ENCODE measurements at places on chromosomes 4 and X.

DNA sequence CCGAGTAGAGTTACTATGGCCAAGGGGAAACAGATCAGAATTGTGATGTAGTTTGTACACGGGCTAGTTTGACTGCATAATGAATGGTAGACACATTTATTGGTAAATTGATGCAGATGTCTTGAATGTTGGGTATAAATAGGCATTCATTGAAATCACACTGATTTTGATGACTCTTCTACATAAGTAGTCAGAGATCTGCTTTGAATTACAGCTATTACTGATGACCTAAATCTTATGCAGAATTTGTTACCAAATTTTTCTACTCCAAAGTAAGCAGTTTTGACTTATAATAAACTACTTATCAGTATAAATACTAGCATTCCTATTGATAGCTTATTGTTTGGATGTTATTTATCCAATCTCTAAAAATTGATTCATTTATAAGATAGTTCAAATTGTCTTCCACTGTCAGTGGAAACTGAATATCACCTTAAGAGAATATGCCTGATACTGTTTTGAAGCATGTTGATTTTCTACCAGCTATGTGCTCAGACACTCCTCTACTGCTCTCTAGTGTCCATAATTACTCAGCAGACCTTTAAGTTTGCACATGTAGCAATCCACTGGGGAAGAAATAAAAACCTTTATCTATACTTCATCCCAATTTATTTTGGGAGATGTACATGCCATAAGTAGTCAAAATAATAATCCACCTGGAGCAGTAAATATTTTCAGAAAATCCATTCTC is 120.3 kb downstream of the RASL11B start:
- DNase-seq: no peak

GRCh38 chrX:44189116-44189515 is 154.4 kb downstream of the EFHC2 start:
- DNase-seq: no peak

- DNase-seq: no peak
Measured at GRCh38 chrX:1215123-1215823, 2.8 kb upstream of the CRLF2 start.

DNA sequence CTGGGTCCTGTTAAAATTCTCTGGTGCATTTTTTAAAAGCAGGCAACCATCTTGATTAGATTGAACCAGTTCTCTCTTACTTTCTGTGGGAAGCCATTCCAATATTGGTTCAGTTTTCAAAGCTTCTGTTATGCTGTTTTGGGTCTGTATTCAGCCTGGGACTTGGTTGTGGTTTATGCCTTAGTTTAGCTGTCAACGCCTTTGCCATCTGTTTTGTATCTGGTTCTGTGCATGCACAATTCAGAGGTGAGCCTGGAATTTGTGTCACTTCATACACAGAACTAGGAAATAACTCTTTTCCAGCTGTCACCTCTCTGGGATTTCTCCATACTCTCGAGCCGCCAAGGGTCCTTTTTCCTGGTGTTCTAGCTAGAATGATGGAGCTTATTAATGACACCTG is 46.2 kb downstream of the STAP1 start:
- DNase-seq: no peak

DNA sequence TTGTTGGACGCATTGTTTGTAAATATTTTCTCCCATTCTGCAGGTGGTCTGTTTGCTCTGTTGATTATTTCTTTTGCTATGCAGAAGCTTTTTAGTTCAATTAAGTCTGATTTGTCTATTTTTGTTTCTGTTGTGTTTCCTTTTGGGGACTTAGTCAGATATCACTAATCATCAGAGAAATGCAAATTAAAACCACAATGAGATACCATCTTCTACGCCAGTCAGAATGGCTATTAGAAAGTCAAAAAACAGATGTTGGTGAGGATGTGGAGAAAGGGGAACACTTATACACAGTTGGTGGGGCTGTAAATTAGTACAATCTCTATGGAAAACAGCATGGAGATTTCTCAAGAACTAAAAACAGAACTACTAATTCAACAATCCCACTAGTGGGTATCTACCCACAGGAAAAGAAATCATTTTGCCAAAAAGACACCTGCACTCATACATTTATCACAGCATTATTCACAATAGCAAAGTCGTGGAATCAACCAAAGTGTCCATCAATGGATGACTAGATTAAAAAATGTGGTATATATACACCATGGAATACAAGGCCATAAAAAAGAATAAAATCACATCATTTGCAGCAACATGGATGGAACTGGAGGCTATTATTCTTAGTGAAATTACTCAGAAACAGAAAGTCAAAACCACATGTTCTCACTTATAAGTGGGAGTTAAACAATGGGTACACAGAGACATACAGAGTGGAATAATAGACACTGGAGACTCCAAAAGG is 8.1 kb downstream of the COQ2 start:
- no peak for DNase-seq

DNA sequence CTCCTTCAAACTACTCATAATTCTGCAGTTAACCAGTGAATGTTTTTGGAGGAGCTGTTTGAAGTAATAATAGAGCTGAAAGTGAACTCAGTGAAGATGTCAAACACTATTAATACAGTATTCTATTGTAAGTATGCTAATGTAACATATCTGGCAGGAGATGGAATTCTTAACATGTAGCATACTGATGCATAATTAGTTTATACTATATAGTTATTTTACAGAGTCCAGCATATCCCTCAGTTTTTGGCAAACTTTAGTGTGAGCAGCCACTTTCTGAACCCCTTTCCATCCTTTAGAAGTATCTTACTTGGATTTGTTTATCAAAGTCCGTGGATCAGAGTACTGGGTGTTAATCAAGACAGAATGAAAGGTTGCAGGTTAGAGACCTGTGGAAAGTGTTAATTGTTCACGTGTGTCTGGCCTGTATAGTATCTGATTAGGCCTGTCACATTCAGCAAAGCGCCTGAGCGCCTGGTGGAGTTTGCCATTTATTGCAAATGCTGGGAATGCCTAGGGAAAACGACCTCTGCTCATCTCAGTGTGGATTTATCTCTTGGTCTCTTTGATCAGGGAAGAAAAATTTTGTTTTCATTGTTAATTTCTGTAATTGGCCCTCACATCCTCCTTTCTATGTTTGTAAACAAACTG is 251.7 kb upstream of the MAD2L1 start:
- no peak for DNase-seq

- DNase-seq: peak; percentile 27
Measured at GRCh38 chr4:54233277-54233696, 4.2 kb downstream of the PDGFRA start.

GRCh38 chrX:56783450-56783831 is 54.4 kb downstream of the NBDY start:
- peak; percentile 55 for DNase-seq

DNA sequence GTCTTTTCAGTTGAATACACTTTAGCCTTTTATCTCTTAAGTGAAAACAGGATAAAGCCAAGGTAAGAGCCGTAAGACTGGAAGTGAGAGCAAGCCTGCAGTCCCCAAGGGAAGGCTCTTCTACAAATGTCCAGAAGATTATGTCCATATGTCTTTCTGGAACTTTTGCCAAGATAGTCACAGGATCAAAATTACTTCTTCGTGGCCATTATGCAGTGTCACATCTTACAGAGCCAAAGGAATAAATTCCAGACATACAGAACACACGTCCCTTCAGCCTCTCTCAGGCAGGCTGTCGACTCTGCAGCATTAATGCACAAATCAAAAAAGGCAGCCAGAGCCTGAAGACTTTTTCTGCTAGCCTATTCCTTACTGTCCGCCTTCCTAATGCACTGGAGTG is 10.9 kb upstream of the GATB start:
- DNase-seq: no peak

DNA sequence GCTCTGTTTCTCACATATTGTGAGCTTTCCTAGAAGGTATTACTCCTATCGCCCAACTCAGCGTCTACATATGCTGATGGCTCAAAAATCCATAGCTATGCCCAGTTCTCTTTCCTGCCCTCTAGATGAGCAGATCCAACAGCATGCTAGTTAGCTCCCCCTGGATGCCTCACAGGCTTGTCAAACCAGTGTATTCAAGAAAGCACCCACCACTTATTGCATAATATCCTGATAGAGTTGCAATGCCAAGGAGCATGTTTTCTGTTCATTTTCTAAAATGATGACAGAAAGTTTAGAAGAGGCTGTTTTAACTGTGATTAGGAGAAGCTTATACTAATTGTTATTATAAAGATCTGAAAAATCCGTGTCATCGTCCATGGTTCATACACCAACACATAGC is 1.9 kb upstream of the PACRGL start:
- no peak for DNase-seq

DNA sequence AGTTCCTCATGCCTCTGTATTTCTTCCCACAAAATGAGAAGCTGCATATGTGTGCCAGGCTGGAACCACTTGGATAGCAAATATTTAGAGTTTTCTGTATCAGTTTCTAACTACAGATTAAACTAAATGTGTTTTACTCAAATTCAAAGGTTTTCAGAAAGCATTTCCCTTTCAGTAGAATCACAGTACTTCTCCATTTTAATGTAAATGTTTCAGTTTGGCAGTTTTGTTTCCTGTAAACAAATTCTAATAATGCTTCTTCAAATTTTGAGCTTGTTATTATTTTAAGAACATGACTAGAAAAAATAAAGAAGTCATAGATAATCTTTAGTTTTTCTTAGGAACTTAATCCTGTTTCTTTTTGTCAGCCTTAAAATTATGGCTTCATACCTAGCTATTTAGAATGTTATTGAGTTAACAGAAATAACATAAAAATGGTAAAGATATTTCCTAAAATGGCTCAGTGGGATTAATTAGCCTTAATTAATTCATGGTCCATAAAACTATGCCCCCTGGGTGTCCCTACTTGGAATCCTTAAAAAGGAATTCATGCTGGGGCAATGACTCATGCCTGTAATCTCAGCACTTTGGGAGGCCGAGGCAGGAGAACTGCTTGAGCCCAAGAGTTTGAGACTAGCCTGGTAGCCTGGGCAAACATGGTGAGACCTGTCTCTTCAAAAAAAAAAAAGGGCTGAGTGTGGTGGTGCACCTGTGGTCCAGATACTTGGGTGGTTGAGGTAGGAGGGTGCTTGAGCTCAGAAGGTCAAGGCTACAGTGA is 83.8 kb upstream of the GPR34 start:
- no peak for DNase-seq
